ENCODE measurements at places on chromosomes 16 and 17.
A peak's percentile ranks its signal among the peaks of the same experiment; 100 is the strongest.

GRCh38 chr17:75407655-75408352, 2.3 kb upstream of the GRB2 start:
- no peak for DNase-seq

DNA sequence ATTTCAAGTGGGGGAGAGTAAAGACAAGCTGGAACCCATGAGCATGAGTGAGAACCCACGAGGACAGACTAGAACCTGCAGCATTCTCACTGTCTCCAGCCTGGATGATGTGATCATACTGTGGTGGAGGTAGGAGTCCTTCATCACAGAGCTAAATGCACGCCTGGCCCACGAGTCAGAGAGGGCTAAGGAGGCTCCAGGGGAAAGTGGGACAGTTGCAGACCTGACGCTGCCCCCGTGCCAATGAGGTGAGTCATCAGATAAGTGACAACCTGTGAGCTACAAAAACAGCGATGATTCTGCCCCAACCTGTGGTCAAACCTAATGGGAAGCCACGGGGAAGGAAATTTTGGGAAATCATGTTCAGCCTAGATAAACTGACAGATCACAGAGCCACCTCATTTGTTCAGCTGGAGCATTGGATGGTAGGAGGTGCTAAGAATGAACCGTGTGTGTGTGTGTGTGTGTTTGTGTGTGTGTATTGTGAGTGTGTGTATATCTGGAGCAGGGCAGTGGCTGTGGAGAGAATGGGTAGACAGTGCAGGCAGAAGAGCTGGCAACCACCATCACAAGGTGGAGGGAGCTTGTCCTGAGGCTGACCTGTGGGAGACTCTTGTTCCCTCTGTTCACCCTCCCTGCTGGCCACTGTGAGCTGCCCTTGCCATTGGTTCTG, 131.8 kb downstream of the UTP18 start:
- DNase-seq = no peak

GRCh38 chr17:79977708-79978547, 57.7 kb downstream of the TBC1D16 start:
- no peak for DNase-seq

DNA sequence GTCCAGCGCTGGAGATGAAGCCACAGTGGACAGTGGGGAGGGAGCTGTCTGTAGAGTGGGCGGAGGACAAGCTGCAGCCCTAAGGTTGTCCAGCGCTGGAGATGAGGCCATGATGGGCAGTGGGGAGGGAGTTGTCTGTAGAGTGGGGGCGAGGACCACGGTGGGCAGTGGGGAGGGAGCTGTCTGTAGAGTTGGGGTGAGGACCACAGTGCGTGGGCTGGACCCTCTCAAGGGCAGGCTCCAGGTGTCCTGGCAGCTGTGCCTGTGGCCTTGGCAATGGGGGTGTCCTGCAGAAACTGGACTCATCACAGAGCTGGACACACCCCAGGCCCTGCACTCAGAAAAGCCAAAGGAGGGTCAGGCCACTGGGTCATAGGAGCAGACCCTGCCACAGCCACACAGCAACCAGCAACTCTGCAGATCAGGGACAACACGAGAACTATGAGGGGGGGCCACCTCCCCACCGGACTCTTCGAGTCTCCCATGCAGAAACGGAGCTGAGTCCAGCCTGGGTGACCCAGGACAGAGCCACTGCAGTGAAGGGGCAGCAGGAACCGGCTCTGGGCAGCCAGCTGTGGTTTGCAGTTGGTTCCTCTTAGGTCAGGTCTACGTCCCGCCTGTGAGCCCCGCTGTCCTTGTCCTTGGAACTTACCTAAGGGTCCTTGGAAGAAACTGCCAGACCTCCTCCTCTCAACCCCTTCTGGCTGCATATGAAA, 33.4 kb upstream of the CBFA2T3 start:
- DNase-seq = no peak

DNA sequence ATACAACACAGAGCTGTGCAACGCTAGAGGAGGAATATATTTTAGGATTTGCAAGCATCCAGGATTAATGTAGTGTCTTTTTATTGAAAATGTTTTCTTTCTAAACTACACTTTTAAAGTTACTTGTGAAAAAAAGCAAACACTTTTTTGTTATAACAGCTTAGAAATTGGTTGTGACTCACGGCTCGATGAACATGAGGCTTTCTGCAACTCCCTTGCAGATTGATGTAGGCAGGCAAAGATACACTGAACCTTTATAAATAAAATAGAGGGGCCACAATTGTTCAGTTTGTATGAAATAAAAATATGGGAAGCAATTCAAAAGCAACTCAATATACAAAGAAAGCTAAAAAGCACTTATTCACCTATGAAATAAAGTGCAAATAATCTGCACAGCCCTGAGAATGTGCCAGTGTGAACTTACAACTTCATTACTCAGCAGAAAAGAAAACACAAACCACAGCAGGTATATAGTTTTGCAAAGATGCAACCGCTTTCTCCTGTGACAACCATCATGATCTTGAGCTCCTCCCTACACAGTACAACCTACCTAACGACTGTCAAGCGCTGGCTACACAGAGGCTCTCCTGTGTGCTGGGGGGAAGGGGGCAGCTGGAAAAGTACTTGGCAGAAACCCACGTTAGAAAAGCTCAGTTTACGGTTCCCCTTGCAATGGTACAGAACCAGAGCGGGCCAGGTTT, 948 bp downstream of the LUC7L start:
- peak; percentile 10 for DNase-seq

DNA sequence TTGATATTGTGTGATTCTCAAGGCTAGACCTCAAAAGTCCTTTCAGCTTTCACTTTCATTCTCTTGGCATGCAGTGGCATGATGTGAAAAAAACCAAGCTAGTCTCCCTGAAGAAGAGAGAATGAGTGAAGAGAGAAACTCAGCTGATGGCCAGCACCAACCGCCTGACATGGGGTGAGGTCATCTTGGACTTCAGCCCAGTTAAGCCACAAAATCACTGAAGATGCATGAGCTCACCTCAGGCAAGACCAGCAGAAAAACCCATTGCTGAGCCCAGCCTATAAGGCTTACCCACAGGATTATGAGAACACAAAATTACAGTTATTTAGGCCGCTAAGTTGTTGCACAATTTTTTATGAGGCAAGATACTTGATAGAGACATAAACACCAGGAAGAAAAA, 496.5 kb downstream of the TOX3 start:
- DNase-seq = no peak

GRCh38 chr17:21268596-21269188, 15.5 kb upstream of the NATD1 start:
- DNase-seq = no peak

All from germinal center (tissue), 1 donor.